ENCODE measurements at places on chromosomes 7 and 10.

DNA sequence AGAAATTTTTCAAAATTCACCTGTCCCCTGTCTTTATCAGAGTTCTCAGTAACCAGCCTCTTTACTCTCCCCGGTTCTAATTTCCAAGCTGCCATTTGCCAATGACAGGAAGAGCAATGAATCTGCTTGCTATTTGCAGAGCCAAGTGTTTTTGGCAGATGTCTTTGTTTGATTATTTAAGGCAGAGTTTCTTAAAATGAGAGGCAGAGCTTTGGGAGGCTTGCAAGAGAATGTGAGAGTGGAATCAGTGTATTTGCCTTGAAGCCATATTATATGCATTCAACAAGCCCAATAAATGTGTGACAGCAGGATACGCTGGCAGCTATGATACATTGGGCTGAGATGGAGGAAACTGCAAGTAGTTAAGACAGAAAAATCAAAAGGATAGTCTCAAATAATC lies 196.5 kb downstream of the PHF14 start:
- no peak for DNase-seq

DNA sequence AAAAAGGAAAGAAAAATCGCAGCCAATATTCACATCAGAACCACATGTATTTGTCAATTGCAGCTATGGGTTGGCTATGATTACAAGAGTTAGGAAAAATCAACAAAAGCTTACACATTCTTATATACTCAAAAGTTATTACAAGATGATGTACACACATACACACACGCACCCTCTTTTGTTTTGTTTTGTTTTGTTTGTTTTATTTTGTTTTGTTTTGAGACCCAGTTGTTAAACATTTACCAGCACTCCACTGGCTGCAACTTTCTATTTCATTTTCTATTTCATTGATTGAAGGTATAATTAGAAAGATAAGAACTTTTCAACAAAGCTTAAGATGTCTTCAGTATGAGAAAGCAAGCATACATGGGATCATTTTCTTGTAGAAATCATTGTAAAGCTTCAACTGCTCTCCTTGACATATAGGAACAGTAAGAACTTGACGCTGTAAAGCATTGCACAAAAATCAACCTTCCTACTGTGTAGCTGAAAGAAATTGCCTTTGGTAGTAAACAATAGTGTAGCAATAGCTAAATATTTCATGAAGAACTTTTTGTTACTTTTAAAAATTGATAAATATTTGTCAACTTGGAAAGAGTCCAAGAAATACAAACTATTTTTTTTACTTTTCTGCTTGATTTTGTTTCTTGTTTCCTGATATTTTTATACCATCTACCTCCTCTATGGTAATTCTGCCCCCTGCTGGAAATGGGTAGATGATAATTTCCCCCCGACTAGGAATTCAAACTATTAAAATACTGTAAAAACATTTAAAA lies 205.9 kb downstream of the MBL2 start:
- no peak for DNase-seq

GRCh38 chr7:3028071-3028757 lies 15.5 kb downstream of the CARD11 start:
- DNase-seq: no peak

DNA sequence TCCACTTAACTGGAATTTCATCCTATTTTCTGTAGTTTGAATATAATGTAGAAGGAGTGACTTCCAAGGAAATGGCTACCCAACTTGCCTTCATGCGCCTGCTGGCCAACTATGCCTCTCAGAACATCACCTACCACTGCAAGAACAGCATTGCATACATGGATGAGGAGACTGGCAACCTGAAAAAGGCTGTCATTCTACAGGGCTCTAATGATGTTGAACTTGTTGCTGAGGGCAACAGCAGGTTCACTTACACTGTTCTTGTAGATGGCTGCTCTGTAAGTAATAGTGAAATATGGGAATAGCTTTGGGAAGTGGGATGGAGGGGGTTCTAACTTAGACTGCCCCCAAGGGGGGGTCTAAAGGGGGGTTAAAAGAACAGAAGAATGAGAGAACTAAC lies 34.5 kb downstream of the COL1A2 start:
- DNase-seq: no peak

DNA sequence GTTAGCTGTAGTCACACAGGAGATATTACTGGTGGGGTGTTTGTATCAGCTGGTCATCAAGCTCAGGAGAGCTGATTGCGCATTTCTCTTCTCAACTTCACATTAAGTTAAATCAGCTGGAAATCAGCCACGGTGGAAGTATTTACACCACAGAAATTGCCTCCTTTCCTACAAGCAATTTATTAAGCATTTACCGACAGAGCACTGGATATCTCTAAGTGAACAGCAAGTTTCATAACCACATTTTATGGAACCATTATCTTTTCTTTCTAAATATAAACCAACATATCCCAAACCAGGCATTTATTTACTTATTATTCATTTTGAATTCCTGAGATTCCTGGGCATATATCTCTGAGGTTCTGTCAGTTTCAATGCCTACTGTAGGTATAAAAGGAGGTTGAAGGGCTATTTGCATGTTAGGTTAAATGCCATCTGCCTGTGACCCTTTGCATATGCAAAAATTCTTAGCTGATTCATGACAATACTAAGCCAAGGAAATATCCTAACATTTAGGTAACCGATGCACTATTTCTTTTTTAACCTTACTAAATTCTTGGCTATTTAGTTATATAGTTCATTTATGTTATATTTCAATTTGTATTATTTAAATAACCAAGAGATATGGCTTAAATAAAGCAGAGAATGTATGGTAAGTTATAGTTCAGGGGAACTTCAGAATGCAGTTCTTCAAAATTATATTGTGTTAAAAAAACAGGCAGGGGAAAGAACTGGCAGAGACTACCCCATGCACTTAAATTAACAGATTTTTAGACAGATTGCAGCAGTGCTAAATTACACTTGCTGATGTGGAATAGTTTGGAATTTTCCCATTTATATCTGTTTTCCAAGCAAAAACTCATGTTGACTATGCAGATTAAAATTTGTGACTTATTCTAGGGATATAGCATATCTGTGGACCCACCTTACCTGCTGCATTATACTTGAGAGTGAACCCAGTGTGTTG lies 56.8 kb downstream of the DYNC1I1 start:
- DNase-seq: no peak

DNA sequence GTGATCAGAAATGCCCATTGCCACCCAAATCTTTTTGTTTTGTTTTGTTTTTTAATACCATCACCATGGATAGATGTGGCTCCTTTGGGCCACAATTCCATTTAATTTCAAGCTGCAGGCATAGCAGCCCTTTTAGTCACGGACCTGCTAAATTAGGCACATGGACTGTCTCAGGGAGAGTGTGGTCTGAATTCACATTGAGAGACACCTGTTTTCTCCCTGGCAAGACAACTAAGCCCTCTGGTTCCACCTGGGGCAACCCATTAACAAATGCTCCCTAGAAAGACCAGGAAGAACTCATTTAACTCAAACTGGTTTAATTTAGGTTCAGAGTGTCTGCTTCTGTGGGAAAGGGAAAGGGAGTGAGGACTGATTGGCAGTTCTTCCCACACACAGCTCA lies 88.2 kb upstream of the ANKRD1 start:
- no peak for DNase-seq

DNA sequence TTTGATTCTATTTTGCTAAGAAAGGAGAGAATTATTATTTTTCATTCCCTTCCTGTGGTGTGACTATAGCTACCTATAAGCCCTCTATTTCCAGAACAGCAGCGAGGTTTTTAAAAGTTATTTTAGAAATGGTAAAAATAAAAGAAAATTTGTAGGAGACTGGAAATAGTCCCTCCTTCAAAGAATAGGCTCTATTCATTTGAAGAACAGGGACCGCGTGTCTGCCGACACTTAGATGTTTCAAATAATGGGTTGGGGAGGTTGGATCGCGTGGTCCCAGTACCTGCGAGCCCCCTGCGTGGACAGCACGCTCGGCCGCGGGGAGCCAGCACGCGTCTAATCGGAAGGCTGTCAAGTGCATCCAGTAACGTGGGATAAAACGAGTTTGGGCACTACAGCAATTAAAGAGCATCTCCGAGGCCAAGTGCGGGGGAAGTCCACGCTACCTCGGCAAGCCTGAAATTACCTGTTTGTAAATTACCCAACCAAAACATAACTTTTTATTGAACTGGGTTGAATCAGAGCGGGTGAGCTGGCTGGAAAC lies 1.0 kb downstream of the CACNA2D1 start:
- peak; percentile 60 for DNase-seq

DNA sequence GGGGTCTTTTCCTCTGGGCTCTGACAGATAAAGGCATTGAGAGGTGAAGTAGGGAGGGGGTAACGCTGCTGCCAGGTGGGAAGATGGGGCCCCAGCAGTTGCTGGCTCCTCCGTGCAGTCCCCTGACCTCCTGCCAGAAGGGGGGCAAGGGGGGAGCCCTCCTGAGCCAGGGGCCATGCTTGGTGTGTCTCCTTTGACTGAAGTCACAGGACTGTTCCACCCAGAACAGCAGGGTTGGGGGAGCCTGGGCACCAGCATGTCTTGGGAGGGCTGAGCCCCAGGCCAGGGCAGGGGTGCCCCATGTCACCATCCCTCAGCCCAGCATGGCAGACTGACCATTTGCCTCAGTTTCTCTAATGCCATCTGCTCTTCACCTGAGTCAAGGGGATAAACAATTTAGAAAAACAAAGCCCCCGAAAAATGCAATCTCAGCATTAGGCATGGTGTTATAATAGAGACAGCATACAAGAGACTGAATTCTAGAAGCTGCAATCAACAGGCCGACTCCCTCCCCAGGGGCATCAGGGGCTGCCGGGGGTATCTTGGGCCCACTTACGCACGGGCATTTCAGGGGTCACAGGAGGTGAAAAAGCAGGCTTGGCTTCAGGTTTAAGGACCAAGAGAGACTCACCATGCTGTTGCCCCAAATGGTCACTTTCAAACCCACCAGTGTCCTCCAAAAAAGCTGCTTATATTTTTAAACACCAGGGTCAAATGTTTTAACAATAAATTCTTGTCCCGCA lies 108.6 kb upstream of the GPR26 start:
- DNase-seq: peak; percentile 51

DNA sequence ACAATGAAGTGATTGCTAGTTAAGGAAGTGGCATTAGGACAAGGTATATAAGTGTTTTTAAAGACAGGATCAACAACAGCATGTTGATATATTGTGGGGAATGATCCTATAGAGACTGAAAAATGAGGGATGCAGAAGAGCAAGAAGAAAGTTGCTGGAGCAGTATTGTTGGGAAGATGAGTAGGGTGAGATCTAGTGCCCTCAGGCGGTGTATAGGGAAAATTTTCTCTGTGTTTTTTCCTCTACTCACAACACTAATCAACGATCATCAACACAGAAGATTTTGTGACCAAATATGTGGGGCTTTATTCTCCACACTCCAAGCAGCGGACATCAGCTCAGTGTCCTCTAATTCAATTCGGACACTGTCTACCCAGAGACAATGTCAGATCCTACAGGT lies 9.6 kb upstream of the PTTG1IP2 start:
- no peak for DNase-seq

DNA sequence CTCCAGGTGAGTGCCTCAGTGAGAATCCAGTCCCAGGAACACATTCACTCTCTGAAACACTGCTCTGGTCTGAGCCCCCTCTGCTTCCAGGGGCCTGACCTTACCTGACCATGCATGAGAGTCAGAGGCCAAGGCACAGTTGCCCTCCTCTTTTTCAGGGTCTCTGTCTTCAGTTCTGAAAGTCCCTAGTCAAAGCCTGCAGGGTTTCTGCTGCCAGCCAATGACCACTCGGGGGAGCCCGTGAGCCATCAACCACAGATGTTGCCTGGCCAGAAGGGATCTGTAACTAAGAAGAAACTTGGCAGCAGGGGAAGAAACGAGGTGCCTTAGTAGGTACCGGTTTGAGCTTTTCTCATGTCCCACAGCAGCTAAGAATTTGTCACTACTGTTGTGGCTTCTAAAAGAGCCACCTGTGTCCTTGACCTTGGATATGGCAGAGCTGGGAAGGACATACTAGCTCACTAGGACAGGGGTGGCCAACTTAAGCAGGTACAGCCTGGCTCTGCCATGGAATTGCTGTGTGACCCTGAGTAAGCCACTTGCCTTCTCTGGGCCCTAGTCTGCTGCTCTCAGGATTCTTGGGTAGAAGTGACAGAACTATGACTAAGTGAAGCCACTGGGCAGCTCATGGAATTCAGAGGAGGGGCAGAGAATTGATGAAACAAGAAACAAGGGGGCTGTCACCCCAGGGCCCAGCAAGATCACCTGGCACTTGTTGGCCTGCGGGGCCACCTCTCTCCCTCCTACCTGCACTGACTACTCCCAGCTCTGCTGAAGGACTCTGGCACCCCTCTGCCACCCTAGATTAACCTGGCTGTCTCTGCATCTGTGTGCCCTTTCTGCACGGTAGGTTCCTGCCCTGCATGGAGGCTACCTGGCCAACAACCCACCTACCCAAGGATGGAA lies 83.8 kb upstream of the GPR26 start:
- peak; percentile 89 for DNase-seq

DNA sequence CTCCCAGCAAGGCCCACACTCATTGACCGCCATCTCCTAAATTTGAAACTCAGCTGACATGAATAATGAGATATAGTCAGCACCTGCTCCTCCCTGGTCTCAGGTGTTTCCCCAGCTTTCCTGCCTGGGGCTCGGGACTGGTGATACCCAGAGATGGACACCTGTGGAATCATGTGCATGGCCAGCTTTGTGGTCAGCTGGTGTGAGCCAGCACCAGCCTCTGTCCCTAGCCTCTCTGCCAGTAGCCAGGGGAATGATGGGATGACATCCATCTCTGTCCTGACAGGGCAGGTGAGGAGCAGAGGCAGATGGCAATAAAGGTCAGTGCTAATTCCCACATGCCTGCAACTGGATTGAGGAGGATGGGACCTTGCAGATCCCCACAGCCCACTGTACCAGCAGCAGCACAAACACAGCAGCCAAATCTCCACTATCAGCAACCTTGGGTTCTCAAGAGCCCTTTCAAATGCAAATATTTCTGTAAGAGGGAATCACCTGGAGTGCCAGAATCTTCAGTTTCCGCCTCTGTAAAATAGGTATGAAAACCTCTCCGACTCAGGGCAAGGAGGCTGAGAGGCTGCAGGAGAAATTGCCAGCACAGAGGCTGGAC lies 329.2 kb upstream of the ZMIZ1 start:
- DNase-seq: no peak
